ENCODE measurements at places on chromosomes 12 and 14. TPM values are rescaled to one million over a fixed set of nuclear protein-coding genes. Genes with fewer than 3 reads are reported as not detected.

Gene ATP2B1
- polyA plus RNA-seq = 112 TPM

Gene LLPH
- polyA plus RNA-seq = 31.4 TPM

Gene IL23A
- 0.78 TPM for polyA plus RNA-seq

Gene CIT
- polyA plus RNA-seq = 18.3 TPM

Gene TOMM20L
- 1.2 TPM for polyA plus RNA-seq

DNA sequence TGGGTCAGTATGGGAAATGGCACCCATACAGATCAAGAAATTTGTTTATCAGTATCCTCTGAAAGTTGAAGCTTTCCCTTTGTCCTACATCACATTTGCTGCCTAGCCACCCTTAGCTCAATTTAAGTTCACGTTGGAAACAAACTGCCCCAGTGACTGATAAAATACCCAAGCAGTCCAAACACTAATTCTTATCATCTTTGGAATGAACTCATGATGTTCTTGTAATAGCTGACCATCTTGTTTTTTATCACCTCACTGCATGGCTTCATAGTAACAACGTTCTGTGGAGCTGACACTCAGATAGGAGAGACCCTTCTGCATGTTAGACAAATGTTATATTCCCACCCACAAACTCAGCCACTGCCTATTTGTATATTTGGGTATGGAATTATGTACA, 93.4 kb downstream of the GPR135 start:
- DNase-seq = no peak

DNA sequence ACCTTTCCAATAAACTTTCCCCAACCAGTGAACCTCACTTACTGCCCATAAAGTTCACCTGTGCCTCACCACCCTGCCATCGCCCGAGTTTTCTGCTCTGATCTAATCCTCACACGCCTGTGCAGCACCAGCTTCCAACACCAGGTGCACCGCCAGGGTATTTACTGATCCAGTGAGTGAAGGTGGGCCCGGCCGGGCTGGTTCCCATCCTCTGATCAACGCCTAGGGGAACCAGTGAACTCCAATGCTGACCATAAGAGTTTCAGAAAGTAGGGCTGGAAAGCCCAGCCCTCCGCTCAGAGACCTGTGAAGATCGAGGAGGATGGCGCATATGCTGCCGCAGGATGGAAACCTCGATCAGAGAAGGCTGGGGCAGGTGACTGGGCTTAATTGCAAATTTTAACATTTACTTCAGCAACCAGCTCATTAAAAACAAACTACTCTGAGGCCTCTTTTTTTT, 685 bp upstream of the MYL6B start:
- DNase-seq = no peak
